ENCODE measurements at places on chromosomes 1 and 21.

- no peak for DNase-seq
These were observed 26.7 kb upstream of the ZBTB8B start for GRCh38 chr1:32438136-32438535.

DNA sequence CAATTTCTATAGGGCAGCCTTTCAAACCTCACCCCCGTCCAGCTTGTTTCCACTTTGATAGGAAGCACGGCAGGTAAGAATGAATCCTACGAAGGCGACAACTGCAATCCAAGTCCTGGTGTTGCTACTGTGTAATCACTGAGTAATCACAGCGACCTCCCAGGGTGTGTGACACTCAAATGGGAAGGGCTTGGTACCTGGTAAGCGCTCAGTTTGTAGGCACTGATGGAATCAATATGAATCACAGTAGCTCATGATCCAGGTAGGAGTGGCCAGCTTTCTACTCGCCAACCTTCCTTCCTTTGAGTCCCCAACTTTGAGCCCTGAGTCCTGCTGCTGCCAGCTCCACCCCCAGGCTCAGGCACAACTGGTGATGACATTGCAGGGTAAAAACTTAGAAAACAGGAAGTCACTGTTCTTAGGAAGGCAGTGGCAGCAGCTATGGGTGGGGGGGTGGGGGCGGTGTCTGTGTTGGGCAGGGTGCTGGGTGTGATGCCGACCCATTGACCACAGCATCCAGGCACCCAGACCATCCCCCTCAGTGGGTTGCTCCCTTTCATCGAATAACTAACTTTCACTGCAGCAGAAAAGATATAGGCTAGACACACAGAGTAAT lies 70.7 kb downstream of the CD247 start:
- no peak for DNase-seq

GRCh38 chr1:109927911-109928321 lies 17.3 kb downstream of the CSF1 start:
- DNase-seq, result no peak

DNA sequence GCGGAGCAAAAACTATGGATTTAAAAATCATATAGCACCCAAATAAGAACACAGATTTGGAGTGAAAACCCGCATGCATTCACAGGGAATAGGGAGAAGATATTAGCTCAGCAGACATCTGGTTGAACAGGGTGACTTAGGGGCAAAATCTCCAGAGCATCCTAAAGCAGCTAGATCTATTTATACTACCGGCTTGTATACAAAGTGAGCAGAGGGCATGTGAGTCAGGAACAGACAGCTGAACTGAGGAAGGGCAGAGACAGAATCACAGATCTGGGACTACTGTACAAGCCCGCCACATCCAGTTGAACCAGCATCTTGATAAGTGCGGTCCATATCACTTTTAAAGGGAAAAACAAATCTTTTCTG lies 35.2 kb upstream of the EXOSC10 start:
- no peak for DNase-seq

- no peak for DNase-seq
These were observed 503.9 kb upstream of the USP24 start for GRCh38 chr1:55718758-55719671.

DNA sequence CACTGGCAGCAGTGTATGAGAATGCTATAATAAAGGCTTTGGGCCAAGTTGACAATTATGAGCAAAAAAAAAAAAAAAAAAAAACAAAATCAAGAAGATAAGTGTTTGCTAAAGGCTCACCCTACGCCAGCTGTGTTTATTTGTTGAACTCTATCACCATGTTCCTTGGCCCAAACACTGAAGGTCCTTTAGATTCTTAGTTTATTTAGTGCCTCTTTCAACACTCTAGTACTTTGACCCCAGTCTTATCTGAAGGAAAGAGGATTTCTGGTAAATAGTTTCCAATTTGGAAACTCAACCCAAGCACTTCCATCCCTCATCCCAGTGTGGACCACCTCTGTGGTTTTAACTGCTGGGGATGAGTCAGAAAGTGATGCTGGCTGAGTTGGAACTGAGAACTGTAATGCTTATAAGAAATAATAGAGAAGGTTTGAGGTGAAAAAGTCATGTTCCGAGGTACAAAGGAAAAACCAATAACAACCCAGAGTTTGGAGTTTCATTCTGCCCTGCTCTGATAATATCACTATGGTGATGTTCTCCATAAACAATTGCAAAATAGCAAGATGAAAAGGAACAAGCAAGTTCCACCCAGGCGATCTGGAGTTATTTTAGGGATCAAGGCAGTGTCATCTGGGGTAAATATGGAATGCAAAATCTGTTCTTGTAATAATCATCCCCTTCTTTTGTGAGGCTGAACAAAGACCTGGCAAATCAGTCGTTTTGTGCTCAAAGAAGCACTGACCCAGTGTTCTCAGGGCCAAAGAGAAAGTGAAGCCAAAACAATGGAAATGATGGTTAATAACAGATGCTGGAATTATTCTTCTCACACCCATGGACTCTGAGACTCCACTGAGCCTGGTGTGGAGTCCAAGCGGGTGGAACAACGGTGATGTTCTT lies 19.7 kb upstream of the CAPZB start:
- DNase-seq, result no peak

DNA sequence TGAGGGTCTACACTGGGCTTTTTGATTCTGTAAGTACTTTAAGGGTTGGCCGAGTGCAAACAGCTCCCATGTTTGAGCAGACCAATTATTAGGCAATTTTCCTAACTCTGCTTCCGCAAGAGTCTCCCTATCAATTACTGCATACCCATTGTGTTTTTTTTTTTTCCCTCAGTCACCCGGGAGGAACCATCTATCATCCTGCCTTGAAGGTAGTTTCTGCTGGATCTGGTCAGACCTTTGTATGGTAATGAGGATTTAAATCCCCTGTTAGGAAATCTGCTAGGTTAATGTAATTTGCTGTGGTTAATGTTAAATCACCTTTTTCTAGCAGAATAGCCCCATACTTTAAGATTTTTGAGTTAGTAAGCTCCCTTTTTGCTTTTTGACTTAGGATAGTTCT lies 40.8 kb upstream of the WARS2 start:
- no peak for DNase-seq

DNA sequence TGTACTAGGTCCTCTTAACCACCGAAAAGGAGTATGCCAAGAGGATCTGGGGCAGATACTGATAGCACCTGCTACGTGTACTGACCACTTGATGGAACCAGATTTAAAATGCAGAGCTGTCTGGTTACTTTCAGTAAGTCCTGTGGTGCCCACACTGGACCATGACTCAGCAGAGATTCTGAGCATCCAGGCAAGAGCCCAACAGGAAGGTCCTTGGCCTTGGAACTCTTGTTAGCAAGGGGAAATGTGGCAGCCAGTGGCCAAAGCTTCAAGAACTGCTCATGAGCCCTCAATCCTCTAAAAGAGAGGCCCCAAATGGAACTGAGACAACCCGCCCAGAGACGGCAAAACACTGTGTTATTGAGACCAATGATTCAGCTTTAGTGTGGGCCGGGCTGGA lies 4.2 kb upstream of the GJB5 start:
- DNase-seq, result no peak

DNA sequence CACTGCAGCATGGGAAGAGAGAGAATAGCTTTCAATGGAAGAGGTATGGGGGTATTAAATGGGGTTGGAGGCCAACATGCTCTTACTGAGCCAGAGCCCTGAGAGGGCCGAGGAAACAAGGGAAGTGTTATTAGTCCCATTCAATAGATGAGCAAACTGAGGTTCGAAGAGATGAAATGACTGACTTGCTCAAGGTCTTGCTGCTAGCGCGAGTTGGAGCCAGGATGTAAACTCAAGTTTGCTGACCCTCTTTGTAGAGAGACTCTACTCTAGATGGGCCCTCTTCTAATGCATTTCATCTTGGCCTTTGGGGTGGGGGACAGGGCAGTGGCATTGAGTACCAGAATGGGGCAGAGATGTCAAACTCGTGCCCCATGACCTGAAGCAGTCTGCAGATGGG lies 319.5 kb downstream of the RPS6KC1 start:
- DNase-seq, result no peak

- no peak for DNase-seq
These were observed 11.6 kb downstream of the KRTAP24-1 start for GRCh38 chr21:30271156-30271555.

GRCh38 chr1:167905182-167905581 lies 8.8 kb downstream of the ADCY10 start:
- no peak for DNase-seq

- no peak for DNase-seq
These were observed 43.5 kb downstream of the PRKAA2 start for GRCh38 chr1:56688522-56689026.

- DNase-seq, result no peak
These were observed 569 bp upstream of the WARS2 start for GRCh38 chr1:119141020-119141424.

- DNase-seq, result no peak
These were observed 82.4 kb upstream of the C21orf91 start for GRCh38 chr21:17901458-17902079.

GRCh38 chr21:36820176-36821031 lies 121.5 kb downstream of the SIM2 start:
- DNase-seq, result no peak

DNA sequence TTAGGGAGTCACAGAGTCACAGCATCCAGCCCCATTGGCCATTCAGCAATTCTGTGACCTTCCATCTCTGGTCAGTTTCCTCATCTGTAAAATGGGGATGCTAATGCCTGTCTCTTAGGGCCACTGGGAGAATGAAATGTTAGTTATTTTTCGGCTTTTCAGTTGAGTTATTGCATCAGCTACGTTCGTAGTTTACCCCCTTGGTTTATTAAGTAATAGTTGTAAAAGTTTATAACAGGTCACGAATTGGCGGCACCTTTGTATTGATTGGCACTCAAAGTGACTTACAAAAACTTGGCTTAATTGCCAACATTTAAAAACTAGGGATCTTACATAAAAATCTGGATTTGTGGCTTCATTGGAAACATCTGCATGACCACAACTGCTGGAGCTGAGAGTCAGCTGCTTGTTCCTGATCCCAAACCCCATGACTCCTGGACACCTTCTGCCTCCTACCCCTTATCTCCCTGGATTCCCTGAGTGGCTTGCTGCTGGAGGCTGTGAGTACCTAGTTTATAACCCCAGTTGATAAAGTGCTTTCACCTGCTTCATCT lies 23.0 kb upstream of the SLC1A7 start:
- DNase-seq, result no peak

DNA sequence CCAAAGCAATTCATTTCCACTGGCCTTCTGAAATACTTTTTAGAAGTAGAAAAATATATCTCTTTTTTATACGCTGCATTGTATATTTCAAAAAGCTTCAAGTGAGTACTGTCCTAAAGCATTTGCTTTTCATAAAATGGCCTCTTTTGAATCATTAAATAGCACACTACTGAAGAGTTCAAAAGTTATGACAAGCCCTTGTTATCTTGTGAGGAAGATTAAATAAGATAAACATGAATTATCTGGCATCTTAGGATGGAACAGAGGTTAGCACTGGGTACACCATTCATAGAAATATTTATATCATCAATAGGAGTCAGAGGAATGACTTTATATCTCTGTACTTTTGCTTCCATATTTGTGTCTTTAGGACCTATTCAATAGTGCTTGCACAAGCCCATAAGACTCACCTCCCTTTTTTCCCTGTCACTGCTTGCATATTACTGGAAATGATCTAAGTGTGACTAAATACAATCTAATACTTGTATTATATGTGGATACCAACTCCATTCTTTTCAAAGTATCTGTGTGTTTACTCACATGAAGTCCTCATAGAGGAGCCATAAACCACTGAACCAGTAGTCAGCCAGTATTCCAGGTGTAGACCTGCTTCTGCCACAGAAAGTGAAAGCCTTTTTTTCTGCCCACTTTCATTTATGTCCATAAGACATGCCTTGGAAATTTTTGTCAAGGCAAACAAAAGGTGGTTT lies 274.2 kb upstream of the C1orf105 start:
- no peak for DNase-seq

DNA sequence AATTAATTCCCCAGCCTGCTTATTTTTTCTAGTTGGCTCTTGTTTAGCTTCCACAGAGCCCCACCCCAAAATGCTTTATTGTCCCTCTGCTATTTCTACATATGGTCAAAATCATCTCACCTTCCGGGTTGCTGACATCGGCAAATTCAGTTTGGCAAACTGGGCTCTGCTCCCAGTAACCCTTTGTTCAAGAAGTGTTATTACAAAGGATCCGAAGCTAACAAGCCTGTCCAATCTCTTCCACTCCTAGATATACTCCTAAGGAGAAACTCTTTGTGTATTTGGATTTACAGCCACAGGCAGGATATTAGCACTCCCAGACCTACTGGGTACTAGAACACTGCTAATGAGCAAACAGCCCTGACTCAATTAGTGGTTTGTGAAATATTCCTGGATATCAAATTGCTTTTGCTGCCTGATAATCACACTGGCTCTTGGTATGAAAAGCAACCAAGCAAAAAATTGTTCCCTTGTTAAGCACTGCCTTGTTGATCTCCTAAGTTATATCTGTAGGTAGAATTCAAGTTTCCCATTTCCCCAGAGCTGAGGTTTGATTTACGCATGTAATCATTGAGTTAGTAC lies 4.0 kb downstream of the JUN start:
- no peak for DNase-seq

DNA sequence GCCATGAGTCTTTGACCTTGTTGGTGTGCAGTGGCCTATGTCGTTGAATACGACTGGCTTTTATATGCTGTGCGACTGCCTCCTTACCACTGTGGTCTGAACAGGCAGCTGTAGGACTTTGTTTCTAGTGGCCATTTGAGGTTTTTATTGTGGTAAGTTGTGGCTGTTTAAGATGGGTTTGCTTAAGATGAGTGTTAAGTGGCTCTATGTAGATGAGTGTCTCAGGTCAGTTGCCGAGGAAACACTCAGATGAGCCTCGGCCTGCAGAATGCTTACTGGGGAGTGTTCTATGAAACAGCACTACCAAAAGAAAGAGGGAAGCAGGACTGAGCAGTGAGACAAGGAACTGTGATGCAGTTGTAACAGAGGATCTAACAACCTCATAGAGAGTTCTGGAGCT lies 14.9 kb upstream of the CD1C start:
- DNase-seq, result no peak

GRCh38 chr1:2432441-2432844 lies 20.1 kb upstream of the PEX10 start:
- DNase-seq, result no peak

- no peak for DNase-seq
These were observed 41.4 kb upstream of the CCDC190 start for GRCh38 chr1:162902416-162902815.

DNA sequence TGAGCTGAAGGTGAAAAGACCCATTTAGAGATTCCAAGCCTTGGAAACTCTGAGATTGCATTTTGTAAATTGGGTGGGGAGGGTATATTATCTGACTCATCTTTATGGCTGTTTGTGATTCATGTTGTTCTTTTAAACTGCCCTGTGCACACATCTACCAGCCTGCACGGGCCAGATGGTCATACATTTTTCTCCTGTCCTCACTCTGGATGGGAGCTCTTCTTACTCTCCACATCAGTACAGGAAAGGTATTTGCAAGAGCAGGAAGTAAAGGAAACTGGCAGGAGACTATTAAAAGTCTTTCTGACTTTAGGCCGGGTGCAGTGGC lies 14.3 kb upstream of the NMNAT2 start:
- no peak for DNase-seq

DNA sequence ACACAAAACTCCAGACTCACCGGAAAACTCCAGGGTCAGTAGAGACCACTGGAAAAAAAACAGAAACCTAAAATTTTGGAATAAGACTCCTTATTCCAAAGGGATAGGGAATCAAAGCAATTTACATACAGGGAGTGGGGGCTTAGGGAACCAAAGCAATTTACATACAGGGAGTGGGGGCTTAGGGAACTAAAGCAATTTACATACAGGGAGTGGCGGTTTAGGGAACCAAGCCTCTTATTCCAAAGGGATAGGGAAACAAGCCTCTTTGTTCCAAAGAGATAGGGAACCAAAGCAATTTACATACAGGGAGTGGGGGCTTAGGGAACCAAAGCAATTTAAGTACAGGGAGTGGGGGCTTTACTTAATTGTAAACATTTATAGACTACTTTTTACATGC lies 28.4 kb upstream of the TTLL7 start:
- DNase-seq, result no peak

Data from GM12891 (cell line).